SJCRH30 (cell line): ENCODE measurements at places on chromosomes 7 and 10. TPM values are rescaled to one million over a fixed set of nuclear protein-coding genes. Genes with fewer than 3 reads are reported as not detected.

The FBXW4 gene
- total RNA-seq, result 38.4 and 39.9 TPM in 2 replicates

The CACNB2 gene
- 0.04 TPM in 1 of 2 replicates, not detected in the other for total RNA-seq

The SOSTDC1 gene
- total RNA-seq, result 6.2 and 7.3 TPM in 2 replicates

The ERVW-1 gene
- 66.6 and 78.1 TPM in 2 replicates for total RNA-seq

The SFXN2 gene
- total RNA-seq, result 14.4 and 16.2 TPM in 2 replicates

The SORCS1 gene
- total RNA-seq, result 44.1 and 48.9 TPM in 2 replicates

The TNKS2 gene
- total RNA-seq, result 15.9 and 17.6 TPM in 2 replicates

The BTBD16 gene
- not detected in 2 replicates for total RNA-seq

The SLC26A3 gene
- total RNA-seq, result not detected in 2 replicates

The PDGFA gene
- total RNA-seq, result 26.9 and 31.6 TPM in 2 replicates

The CALY gene
- not detected in 2 replicates for total RNA-seq

The HHEX gene
- total RNA-seq, result 2.9 and 4.2 TPM in 2 replicates

The AS3MT gene
- total RNA-seq, result 13.7 and 14.8 TPM in 2 replicates

The AKR1C1 gene
- total RNA-seq, result 2.7 and 3.6 TPM in 2 replicates

The FAS gene
- total RNA-seq, result 0.48 and 0.75 TPM in 2 replicates

The IGFBP3 gene
- 0.56 TPM in 1 of 2 replicates, not detected in the other for total RNA-seq

The FRAT1 gene
- 2.1 and 2.7 TPM in 2 replicates for total RNA-seq

The ASB10 gene
- not detected in 2 replicates for total RNA-seq

The LRRC18 gene
- not detected in 2 replicates for total RNA-seq

The TAS2R3 gene
- total RNA-seq, result 0.24 and 0.38 TPM in 2 replicates

The ASZ1 gene
- not detected in 2 replicates for total RNA-seq

The HOXA13 gene
- 1.6 and 1.7 TPM in 2 replicates for total RNA-seq

The TRUB1 gene
- 24.4 and 29.7 TPM in 2 replicates for total RNA-seq

The CCDC3 gene
- 106 and 112 TPM in 2 replicates for total RNA-seq

The PPP1R9A gene
- total RNA-seq, result 16.2 and 21.8 TPM in 2 replicates
